Fibroblast of skin of right biceps (primary cell): ENCODE measurements at places on chromosomes 16 and 17.
A peak's percentile ranks its signal among the peaks of the same experiment; 100 is the strongest.

- DNase-seq, result peak; percentile 65
Measured at GRCh38 chr17:64739316-64740058, 77.4 kb upstream of the SMURF2 start.

DNA sequence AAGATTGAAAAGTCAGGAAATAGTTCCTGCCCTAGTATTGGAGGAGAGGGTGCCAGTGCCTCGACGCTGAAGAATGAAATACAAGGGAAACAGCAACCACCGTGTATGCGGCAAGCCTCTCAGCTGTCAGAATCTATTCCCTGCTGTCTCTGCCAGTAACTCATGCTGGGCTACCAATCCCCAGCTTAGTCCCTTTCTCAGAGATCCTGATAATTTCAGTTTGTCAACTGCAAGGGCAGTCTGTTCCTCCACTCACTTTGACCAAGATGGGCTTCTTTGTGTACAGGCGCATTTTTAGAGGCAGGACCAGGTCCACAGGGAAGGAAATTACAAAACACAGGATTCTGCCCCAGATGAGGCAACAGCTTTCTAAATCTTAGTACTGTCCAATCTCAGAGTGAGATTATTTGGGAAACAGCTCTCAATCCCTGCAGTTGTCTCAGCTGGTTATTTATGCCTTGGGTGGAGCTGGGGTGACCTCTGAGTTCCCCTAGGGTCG, 1.3 kb downstream of the NQO1 start:
- no peak for DNase-seq

GRCh38 chr16:4364196-4365013, 7.2 kb upstream of the VASN start:
- no peak for DNase-seq

DNA sequence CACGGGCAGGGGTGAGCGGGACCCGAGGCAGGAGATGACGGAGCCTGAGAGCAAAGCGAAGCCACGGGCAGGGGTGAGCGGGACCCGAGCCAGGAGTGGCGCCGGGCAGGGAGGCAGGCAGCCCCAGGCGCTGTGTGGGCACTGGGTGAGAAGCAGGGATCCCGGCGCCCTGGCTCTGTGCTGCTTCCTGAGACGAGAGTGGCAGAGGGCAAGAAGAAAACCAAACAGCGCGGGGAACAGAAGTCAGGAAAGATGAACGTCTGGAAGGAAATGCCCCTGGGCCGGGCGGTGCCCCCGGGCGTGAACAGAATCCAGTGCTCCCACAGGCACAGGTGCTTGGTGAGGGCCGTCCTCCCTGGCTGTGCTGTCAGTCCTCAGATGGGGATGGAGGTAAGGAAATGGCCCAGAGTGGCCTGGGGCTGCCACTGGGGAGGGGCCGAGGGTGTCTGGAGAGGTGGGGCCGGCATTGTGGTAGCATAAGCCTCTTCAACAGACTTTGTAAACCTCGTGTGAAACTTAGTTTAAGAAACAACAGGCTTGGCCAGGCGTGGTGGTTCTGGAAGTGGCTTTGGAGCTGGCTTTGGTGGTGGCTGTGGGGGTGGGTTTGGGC, 9.8 kb downstream of the ASPSCR1 start:
- DNase-seq, result no peak

DNA sequence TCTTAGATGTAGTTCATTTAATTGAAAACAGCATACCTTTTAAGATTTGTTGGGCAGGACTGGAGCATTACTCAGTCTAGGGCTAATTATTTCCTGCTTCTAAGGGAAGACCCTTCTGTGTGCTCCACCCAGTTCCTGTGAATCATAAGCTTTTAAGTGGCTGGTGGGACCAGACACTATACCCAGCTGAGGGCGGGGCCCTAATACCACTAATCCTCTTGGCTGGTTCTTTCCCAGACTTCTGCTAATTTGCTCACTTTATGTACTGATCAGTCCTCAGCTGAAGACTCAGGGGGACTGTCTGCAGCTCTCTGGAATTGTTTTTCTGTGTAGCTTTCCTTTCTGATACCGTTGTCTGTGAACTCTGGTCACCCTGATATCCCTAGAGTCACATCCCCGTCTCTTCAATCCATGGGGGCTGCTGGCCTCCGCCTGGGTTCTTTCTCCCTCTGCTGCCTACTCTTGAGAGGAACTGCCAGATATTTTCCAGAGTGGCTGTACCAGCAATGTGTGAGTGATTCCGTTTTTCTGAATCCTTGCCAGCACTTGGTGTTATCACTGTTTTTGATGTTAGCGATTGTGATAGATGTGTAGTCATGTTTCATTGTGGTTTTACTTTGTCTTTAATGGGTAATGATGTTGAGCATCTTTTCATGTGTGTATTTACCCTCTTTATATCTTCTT, 35.1 kb downstream of the MFSD11 start:
- peak; percentile 94 for DNase-seq

- no peak for DNase-seq
Measured at GRCh38 chr16:57229079-57229478, 16.0 kb upstream of the ARL2BP start.

DNA sequence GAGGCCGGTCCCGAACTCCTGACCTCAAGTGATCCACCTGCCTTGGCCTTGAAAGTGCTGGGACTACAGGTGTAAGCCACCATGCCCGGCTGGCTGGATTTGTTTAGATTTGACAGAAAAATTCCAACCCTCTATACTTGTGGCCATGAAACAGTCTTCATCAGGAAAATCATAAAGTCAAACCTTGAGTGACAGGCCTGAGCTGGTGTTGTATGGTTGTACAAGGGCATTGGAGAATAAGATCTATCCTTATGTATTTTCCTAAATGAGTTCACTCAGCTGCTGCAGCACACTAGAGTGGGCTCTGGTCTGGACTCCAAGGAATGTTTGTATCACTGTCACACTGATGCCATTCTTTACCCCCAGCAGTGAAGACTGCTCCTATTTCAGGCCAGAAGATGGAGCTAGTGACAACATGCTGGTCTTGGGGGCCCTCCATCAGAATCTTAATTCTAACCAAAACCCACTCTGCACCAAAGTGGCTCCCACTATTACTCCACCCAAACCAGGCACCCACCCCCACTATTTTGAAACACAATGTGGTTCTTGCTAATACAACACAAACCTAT, 27.4 kb downstream of the SNX11 start:
- DNase-seq, result peak; percentile 14

- no peak for DNase-seq
Measured at GRCh38 chr16:78789561-78789960, 690.1 kb downstream of the WWOX start.

DNA sequence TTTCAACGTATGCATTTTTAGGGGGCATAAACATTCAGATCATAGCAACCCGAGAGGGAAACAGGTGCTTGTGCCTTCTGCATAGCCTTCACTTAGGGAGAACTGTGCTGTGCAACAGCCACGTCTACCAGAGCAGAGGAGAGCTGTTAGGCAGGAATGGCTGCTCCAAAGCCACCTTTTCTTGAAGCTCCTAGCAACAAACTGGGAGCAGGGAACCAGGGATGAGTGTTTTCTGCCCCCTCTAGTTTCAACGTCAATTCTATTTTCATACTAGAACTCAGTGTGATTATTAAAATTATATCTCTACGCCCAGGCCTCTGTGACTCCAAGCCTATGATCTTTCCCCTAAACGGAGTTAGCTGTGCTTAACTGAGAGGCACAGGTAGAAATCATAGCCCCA, 290.0 kb downstream of the HAPSTR1 start:
- no peak for DNase-seq

- peak; percentile 98 for DNase-seq
Measured at GRCh38 chr17:48593840-48594537, 410 bp upstream of the HOXB5 start.

GRCh38 chr17:71615820-71616219, 505.0 kb upstream of the SOX9 start:
- DNase-seq, result no peak

DNA sequence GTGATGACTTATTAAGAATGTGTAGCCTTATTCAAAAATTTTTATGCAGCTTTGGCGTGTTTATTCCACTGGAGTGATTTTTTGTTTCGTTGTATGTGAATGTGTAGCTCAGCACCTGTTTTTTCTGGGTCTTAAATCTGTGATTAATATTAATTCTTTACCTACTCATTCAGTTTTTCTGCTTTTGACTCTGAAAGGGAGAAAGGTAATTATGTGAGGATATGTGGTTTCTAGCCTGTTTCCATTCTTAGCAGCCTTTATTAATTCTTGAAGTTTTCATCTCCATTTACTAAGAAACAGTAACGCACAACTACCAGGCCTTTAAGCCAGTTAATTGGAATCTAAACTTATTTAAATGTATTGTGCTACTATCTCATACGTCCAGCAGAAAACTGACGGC, 7.0 kb downstream of the HEATR3 start:
- no peak for DNase-seq

GRCh38 chr16:82963653-82964052, 336.9 kb downstream of the CDH13 start:
- DNase-seq, result no peak

DNA sequence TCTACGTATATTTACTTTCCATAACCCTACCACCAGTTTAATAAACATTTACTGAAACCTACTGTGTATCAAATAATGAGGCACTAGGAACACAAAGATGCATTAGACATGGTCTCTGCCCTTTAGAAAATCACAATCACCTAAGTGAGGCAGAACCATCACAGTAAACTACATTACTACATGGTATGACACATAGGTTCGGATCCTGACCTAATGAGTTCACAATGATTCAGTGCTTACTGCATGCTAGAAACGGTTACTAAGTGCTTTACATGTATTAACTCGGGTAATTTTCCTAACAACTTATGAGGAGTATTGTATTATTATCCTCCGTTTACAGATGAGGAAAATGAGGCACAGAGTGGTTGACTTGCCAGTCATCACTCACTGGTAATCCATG, 5.2 kb upstream of the SYNRG start:
- DNase-seq, result peak; percentile 80

DNA sequence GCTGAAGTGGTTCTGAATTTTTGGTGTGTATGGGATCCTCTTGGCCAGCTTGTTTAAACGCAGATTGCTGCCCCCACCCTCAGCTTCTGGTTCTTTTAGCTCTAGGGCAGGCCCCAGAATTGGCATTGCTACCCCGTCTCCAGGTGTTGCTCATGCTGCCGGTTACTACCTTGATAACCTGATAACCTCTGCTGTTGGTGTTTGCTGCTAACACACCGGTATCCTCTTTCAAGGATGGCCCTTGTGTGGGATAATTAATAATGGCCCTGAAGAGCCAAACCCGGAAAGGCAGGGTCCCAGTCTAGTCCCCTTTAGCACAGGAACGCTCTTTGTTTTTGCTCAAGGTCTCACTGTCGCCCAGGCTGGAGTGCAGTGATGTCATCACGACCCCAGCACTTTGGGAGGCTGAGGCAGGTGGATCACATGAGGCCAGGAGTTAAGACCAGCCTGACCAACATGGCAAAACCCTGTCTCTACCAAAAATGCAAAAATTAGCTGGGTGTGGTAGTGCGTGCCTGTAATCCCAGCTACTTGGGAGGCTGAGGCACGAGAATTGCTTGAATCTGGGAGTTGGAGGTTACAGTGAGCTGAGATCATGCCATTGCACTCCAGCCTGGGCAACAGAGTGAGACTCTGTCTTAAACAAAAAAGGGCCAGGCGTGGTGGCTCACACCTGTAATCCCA, 1.3 kb upstream of the ST3GAL2 start:
- no peak for DNase-seq

DNA sequence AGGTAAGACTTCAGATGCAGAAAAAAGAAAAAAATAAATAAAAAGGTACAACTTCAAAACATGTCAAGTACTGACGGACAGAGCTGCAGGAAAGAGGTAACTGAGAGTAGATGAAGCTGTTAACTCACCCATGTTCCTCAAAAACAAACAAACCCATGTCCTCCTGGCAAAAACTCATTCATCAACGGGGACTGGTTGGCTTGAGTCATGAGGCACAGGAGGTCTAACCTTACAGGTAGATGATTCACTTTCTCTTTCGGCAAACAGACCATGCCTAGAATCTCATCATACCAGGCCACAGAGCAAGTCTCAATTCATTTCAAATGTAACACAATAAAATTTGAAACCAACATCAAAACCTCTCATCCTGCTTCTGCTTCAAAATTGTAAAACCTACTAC, 12.3 kb upstream of the FASN start:
- no peak for DNase-seq

GRCh38 chr17:49676276-49676868, 1.5 kb downstream of the SPOP start:
- DNase-seq, result peak; percentile 28

DNA sequence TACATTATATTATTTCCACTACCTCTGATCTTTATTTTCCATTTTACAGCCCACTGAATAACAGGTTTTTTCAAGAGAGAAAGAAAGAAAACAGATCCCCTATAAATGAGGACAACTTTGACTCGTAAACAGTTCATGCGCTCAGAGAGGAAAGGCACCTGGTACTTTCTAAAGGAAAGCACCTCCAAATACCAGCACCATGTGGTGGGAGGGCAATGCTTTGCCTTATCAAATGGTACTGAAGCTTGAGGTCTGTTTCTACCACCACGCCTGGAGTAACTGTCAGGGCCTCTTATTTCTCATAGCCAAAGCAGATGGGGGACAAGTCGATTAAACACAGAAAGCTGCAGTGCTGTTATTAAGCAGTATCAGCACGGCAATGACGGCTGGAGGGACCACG, 510.3 kb upstream of the ZFHX3 start:
- no peak for DNase-seq
